ENCODE measurements at places on chromosomes 1 and 21.
A peak's percentile ranks its signal among the peaks of the same experiment; 100 is the strongest.

DNA sequence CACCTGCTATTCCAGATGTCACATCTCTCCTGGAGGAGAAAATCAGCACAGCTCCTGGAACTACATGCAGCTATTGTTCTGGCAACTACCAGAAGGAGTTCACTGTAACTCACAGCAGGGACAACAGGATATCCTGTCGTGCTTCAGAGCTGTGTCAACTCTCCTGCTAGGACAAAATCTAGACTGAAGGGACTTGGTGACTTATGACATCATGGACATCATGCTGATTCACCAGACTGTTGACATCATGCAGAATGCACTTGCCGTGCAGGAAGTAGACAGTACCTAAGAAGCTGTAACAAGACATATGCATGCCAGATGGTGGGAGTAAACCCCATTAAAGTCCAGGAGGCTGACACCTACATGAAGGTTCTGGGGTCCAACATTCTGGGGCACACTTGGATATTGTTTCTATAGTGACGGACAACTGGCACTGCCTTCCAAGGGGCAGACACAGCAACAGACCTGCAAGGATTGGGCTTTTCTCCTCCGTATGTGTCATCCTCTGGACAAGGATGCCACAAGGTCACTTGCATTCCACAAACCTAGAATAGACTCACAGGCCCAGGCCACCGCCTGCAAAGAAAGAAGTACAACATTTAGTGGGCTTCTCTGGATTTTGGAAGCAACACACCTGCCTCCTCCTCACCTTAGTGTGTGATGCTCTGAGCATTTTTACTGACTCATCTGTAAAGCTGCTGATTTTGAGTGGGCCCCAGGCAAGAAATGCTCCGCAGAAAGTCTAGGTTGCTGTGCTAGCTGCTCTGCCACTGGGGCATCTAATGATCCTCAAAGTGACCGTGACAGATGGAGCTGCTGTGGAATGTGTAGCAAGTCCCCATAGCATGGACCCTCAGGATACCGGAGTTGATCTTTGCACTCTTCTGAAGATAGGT, 249.2 kb downstream of the MATN1 start:
- DNase-seq, result no peak

- DNase-seq, result no peak
These were observed 39.1 kb downstream of the TFF3 start for GRCh38 chr21:42276076-42276475.

DNA sequence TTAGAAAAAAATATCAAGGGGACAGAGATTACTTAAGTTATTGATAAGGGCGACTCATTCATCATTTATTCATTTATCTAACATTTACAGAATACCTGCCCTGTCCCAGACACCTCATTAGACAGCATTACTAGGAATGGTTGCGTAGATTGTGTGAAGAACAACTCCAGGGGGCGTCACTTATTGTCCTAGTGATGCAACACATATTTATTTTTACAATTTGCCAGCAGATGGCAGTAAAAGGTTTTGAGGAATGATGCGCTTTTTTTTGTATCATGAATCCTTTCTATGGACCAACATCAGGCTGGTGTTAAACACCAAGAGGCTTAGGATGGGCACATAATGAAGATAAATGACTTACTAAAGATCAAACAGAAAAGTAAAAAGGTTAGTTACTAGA, 5.5 kb downstream of the NCAM2 start:
- DNase-seq, result no peak

- peak; percentile 54 for DNase-seq
These were observed 829 bp downstream of the ALX3 start for GRCh38 chr1:110069404-110070281.

- peak; percentile 26 for DNase-seq
These were observed 709 bp downstream of the NECTIN4 start for GRCh38 chr1:161088587-161089110.

GRCh38 chr21:36820176-36821031, 121.5 kb downstream of the SIM2 start:
- DNase-seq, result no peak

- no peak for DNase-seq
These were observed 235.2 kb downstream of the SDCCAG8 start for GRCh38 chr1:243490748-243491686.

DNA sequence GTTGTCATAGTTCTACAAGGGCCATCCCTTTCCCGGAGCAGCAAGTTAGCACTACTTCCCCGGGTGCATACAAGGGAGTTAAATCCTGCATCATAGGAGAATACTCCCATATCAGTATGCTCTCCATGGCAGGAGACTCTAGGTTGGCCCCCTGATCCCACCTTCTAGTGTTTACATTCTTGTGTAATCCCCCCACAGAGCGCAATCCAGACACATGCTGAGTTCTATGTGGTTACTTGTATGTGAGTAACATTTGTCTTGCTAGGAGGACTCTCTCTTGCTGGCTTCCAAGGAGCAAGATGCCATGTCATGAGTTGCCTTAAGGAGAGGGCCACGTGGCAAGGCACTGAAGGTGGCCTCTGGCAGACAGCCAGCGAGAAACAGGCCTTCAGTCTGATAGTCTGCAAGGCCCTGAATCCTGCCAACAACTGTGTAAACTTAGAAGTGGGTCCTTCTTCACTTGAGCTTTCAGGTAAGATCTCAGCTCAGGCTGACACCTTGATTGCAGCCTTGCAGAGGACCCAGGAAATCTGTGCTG, 155.3 kb downstream of the CDC7 start:
- DNase-seq, result no peak

- no peak for DNase-seq
These were observed 179.3 kb downstream of the VAV3 start for GRCh38 chr1:107785496-107786202.

- no peak for DNase-seq
These were observed 12.1 kb downstream of the SAMD11 start for GRCh38 chr1:935751-936231.

- DNase-seq, result no peak
These were observed 860.4 kb downstream of the PLA2G4A start for GRCh38 chr1:187689129-187689528.

- DNase-seq, result no peak
These were observed 42.9 kb downstream of the HLX start for GRCh38 chr1:220921971-220922635.

- DNase-seq, result no peak
These were observed 34.1 kb downstream of the C8B start for GRCh38 chr1:56931686-56932085.

GRCh38 chr1:172320733-172321132, 99.8 kb upstream of the C1orf105 start:
- DNase-seq, result no peak

- DNase-seq, result no peak
These were observed 16.7 kb downstream of the RGS4 start for GRCh38 chr1:163085904-163086268.

Data from psoas muscle (tissue), 8 donors.